ENCODE measurements at places on chromosomes 3 and 15.
A peak's percentile ranks its signal among the peaks of the same experiment; 100 is the strongest.

GRCh38 chr3:151903501-151903991, 30.1 kb downstream of the SUCNR1 start:
- DNase-seq: no peak

DNA sequence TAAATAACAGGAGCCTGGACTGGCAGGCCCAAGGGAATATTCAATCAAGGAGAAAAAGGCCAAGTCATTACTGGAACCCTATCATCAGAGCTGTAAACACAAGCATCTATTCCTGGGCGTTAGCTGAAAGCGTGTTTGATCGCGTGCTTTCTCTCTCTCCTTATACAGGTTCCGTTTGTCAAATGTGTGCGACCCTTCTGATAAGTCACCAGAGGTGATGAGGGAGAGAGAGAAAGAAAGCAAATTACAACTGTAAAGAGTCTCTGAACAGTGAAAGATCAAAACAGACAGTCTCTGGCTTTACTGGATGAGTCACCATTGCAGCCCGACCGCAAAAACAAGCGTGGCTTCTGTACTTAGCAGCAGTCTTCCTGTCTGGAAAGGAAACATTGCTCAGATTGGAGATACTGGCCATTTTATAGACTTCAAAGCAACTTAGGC, 39.5 kb upstream of the TPRG1 start:
- DNase-seq: peak; percentile 71

- no peak for DNase-seq
Observed at GRCh38 chr3:186185194-186185787, 76.4 kb upstream of the ETV5 start.

DNA sequence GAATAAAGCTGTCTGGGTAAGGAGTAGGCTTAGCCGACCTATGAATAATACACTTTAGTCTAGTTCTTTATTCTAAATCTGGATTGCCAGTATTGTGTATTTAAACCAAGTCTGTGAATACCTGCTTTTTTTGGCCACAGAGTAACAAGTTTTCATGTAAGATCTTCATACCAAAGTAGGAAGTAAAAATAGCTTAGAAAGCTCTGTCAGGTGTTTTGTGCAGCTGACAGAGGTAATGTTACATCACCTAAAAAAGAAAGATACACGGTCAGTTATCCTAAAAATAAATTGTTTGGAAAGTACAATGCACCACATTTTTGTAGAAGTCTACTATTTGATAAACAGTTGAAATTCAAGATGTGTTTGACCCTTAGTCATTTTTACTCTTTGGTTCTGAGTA, 16.5 kb downstream of the CALML4 start:
- DNase-seq: no peak

- DNase-seq: no peak
Observed at GRCh38 chr3:184177331-184177731, 2.7 kb downstream of the AP2M1 start.

GRCh38 chr3:187996609-187997008, 157.3 kb upstream of the LPP start:
- no peak for DNase-seq

DNA sequence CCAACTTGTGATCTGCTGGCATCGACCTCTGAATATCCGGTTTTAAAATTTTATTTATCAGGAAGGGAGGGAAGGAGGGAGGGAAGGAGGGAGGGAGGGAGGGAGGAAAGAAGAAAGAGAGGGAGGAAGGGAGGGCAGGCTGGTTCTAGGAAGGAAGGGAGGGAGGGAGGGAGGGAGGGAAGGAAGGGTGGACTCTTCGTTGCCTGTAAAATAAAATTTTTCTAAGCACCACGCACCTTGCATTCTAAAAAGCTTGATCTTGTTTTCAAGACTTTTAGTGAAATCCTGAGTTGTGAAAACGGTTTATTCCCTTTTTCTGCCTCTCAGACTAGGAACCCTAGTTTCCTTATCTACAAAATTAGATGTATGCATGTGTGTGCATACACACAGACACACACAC, 101.7 kb upstream of the RAP2B start:
- no peak for DNase-seq

DNA sequence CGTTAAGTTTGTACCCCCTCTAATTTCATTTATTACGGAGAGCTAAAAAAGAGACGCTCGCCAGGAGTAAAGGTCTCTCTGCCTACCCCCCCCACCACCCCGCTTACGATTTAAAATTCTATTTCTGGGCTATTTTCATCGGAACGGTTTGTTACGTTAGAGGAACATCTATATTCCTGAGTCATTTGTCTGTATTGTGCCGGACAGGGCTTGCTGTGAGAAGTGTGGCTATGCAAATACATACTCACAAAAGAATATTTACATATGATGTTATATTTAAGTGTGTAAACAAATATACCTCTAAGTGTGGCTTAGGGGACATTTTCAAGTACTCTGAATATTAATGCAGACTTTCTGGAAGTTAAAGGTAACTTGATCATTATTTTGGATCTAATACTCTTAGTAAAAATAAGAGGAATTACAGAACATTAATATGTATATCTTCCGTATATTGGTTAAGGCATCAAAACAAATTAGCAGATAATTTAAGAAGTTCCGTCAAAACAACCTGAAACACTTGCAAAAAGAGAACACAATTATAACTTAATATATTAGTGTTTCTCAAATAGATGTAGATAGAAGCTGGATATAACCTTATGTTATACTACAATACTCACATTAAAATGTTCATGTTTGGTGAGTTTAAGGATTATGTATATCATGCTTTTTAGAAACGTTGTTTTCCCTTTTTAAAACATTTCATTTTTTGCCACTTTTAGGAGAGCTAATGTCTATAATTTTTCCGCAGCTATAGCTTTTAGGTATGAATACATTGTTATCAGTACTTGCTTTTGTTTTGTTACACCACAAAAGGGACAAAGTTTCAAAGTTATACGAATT, 1.6 kb upstream of the SHOX2 start:
- DNase-seq: no peak

GRCh38 chr3:7630925-7631324, 770.0 kb downstream of the GRM7 start:
- no peak for DNase-seq

GRCh38 chr3:106691476-106691875, 685.8 kb upstream of the CCDC54 start:
- no peak for DNase-seq

DNA sequence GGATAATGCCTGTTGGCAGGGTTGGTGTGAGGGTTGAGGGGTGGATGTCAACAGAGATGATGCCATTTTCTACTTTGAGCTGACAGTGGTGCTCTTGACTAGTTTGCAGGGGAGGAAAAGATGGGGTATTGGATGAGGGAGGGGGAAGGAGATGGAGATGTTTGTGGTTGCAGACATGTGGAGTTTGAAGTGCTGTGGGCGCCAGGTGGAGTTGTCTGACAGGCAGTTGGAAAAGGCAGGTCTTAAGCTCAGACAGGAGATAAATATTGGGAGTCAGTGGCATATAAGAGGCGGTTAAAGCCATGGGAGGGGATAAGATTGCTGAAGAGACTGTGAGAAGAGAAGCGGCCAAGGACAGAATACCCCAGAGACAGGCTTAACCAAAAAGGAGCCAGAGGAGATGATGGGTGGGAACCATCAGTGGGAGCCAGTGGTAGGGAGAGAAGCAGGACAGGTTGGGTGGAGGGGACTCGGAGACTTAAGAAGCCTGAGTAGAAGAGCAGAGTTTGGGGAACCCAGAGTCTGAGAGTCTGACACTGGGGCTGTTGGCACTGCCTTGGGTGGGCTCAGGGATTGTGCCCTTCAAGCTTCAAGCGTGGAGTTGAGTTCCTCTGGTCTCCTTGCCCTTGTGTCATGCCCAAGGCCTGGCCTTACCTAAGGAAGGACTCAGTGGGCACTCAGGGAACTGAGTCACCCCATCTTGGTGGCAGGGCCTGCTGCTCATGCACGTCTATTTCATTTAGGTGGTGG, 13.9 kb downstream of the COPG1 start:
- DNase-seq: no peak

DNA sequence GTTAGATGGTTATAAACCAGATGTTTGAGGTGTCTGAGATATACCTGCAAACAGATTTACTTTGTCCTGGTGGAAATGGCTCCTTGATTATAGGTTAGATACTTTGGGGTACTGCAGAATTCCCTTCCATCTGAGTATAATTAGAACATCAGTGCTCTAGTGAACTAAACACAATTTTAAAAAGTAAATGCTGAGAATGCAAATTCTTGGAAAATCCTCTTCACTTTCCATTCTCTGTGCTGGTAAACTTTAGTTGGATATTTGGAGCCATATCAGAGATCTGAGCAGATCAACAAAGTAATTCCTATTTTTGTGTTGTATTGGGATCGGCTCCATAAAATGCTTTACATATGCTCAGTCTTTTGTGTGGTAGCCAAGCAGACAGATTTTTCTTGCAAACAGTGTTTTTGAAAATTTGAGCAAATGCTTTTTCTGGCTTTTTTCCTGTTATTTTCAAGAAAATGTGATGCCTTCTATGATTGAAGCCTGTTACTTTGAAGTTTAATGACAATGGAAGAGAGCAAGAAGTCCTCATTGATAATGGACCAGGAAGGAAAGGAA, 37.9 kb upstream of the KCNH8 start:
- no peak for DNase-seq

- DNase-seq: peak; percentile 76
Observed at GRCh38 chr3:119643528-119643927, 16.9 kb downstream of the POPDC2 start.

- DNase-seq: peak; percentile 43
Observed at GRCh38 chr15:26083896-26084295, 220.8 kb upstream of the ATP10A start.

- peak; percentile 12 for DNase-seq
Observed at GRCh38 chr3:11807686-11808085, 39.0 kb downstream of the TAMM41 start.

- no peak for DNase-seq
Observed at GRCh38 chr3:190865419-190865818, 2.9 kb upstream of the GMNC start.

GRCh38 chr15:31236184-31237042, 90.2 kb upstream of the KLF13 start:
- DNase-seq: peak; percentile 93

DNA sequence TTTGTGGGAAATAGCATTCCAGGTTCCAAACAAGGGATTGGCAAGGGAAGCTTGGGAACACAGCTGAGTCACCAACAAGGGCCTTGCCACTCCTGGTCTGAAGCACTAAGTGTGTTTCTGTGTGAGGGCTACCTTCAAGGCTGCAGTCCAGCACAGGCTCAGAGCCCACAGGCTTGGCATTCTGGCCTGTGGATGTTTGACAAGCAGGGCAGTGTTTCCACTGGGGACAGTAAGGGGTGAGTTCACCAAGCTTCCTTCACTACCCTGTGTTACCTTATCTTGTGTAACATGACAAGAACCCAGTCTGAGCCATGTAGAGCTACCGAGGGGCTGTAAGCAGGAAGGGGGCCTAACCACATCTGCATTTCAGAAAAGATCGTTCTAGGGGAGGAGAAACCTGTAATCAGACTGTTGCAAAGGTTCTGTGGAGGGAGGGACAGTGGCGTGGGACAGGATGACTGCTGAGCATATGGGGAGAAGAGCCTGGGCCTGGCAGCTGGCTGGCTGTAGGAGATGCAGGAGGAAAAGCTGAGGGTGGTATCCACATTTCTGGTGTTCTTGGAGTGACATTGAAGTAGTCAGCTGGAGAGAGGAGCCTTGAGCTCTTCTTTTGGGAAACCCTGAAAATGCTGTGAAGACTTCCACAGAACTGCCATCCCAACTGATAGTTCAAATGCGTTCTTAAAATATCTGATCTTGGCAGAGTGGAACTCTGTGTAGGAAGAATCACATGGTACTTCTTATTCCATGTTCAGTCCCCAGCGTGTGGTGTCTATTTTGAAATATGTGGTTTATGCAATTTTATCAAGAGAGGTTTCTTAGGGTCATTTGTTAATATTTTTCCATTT, 61.3 kb downstream of the CTDSPL start:
- DNase-seq: peak; percentile 47
